ENCODE measurements at places on chromosomes 4 and X.

- DNase-seq, result no peak
These were observed 73.3 kb downstream of the MANBA start for GRCh38 chr4:102687373-102687981.

- DNase-seq, result no peak
These were observed 201.3 kb downstream of the RBM46 start for GRCh38 chr4:154982187-154983047.

DNA sequence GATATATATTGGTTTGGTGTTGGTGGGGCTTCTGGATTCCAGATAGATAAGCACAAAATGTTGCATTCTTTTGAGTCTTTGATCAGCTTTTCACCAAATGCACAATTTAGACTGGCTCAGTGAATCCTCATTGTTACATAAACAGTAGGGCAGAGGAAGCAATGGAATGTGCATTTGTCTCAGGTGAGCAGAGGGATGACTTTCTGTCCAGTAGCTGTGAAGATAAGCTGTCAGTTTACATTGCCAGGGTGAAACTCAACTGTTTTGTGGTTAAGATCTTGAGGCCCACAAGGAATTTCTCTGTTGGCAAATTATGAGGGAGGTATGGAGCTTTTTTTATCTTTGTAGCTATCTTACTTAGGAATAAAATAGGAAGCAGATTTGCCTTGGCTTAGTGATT, 168.0 kb downstream of the GALNTL6 start:
- DNase-seq, result no peak

GRCh38 chr4:76783836-76784235, 114.1 kb downstream of the SOWAHB start:
- DNase-seq, result no peak

GRCh38 chr4:156515295-156515694, 456.3 kb downstream of the PDGFC start:
- DNase-seq, result no peak

GRCh38 chrX:54208531-54208930, 25.5 kb upstream of the FAM120C start:
- no peak for DNase-seq

- no peak for DNase-seq
These were observed 567.7 kb downstream of the MAGEB5 start for GRCh38 chrX:26783512-26784225.
